ENCODE measurements at places on chromosomes 1 and 21.

- no peak for DNase-seq
These were observed 12.9 kb downstream of the FAM177B start for GRCh38 chr1:222749927-222750326.

GRCh38 chr1:160623862-160624261 is 23.0 kb downstream of the SLAMF1 start:
- no peak for DNase-seq

DNA sequence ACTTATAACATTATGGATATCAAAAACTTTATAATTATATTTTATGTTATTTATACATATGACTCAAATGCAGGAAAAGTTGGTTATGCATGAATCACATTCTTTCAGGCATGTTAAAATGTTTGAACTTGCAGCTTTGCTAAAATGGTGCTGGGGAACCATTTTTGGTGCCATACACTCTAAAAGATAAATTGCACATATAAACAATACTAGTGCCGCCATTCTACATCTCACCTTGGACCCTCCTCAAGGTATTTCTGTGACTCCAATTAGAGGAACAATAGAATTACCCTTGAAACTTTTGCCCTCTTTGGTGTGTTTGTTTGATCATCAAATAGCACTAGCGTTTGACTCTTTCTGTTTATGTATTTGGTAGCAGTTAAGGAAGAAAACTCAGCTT is 997 bp downstream of the PRKACB start:
- DNase-seq: no peak

GRCh38 chr1:167893798-167894197 is 20.1 kb downstream of the ADCY10 start:
- no peak for DNase-seq

GRCh38 chr1:155175927-155176371 is 2.3 kb downstream of the TRIM46 start:
- DNase-seq: no peak

GRCh38 chr1:86201311-86201710 is 44.7 kb upstream of the COL24A1 start:
- DNase-seq: no peak

DNA sequence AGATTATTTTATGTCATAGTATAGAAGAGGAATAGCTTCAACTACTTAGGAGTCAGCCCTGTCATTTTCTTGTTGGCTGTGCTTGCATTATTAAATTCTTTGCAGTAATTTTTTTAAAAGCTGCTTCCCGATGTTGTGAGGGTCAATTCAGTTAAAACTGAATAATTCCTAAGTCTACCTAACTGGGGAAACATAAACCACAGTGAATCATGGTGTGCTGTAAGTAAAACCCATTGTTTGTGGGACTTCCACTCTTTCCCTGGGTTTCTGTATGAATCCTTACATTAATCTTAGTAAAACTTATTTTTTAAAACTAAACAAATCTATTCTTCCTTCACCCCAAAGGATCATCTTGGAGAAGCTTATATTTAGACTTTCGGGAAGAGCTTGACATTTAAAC is 4.4 kb downstream of the SUCO start:
- no peak for DNase-seq
